Activated gamma-delta T cell (primary cell): ENCODE measurements at places on chromosomes 4 and X.

- DNase-seq = no peak
These were observed 100.9 kb downstream of the LNX1 start for GRCh38 chr4:53490161-53490956.

DNA sequence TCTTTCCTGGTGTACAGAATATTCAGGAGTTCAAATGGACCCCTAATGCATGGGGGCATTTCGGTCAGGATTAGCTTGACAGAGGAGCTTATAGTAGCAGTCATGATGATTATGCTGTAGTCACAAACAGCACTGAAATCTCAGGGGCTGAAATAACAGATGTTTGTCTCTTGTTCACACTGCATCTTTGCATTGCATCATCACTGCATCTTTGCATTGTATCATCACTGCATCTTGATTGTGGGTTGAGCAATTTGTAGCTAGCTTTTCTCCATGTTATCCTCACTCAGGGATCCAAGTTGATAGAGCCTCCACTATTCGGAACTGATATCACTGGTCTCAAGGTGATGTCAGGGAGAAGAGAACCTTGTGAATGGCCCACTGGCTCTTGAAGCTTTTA lies 160.9 kb downstream of the GATB start:
- no peak for DNase-seq

DNA sequence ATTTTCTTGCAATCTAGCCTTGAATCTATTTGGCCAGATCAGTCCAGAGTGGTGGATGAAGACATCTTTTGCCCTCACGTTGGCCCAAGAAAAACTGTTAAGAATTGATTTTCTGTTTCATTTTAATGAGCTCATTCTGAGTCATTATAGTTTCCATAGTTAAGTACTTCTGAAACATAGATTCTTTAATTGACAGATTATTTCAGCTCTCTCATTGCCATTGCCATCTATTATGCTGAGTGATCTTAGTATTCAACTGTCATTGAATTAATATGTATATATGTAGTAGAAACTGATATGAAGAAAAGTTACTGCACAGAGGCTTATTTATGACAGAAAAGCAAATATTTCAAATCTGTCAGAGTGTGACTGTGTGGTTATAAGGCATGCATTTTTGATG lies 45.5 kb upstream of the PPP1R2C start:
- no peak for DNase-seq

GRCh38 chr4:101019941-101020401 lies 327.4 kb downstream of the PPP3CA start:
- no peak for DNase-seq

GRCh38 chr4:142500966-142501365 lies 345.1 kb downstream of the INPP4B start:
- no peak for DNase-seq

DNA sequence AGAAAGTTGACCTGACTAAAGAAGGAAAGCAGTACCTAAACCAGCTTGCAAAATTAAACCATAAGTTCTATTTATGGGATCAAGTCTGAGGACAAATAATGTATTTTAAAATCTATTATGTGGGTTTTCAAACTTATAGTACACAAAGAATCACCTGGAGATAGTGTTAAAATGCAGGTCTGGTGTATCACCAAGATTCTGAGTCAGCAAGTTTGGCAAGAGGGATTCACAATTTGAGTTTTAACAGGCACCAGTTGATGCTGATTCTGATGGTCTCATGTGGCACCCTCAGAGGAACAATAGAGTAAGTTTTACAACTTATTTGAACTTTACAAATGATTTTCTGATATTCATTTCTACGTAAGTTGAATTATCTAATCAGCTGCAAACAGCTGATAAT lies 9.1 kb upstream of the STATH start:
- no peak for DNase-seq

DNA sequence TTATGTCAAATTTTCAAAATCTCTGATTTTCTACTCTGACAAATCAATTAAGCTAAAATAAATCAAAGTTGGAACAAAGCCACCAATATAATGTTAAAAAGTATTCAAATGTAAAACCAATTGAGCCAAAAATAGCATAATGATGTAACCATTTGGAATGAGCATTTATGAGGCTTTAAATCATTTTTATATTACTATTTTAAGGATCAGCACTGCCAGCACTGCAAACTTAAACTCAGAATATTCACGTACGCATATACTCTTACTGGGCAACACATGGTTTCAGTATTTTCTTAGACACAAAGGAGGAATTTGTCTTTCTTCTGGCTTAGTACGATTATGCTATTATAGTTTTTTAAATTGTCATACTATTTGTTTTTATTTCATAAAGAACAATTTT lies 52.2 kb downstream of the AFAP1 start:
- no peak for DNase-seq

- no peak for DNase-seq
These were observed 241.4 kb upstream of the PGRMC2 start for GRCh38 chr4:128528793-128529553.

DNA sequence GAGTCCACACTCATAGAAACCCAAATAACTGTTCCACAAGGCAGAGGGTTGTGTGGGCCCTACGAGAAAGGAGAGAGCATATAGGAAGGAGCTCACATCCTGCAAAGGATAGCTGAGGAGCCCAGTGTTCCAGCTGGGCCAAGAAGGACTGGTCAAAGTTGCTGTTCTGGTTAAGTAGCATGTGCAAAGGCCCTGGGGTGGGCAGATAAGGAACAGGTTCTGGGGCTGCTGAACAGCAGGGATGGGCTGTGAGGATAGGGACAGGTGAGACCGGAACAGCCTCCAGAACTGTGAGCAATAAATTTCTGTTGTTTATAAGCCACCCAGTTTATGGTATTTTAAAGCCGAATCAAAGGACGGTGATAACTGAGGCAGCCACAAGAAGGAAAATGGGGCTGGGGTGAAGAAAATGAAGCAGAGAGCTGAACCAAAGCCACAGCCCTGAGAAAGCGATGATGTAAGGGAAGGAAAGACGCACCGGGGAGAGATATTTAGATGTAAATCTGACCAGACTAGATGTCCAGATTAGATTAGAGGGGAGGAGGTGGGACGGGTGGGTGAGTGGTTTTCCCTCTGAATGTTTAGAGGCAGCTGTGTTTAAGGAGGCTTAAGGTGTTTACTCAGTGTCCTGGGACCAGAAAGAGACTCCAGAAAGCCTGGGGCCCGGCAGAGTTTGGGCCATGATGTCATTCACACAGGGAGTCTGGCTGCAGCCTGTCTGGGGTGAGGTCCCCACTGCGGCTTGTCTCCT lies 180.8 kb upstream of the BCOR start:
- DNase-seq = peak; percentile 20

DNA sequence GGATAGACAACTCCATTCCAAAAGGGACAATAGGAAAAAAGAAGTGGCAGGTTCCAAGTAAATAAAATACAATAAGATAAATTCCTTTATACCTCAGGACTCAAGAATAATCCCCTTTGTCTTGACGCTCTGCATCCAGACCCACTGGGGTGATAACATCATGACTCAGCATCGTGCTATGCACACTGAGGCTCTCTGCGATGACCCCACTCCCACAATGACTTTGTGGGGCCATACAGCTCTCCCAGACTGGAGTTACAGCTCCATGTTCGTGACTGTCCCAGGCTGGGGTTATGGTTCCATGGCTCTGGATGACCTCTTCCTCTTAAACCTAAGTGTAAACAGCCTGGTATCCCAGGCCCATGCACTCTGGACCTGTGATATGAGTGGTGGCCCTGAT lies 254.5 kb upstream of the ADGRL3 start:
- DNase-seq = no peak

DNA sequence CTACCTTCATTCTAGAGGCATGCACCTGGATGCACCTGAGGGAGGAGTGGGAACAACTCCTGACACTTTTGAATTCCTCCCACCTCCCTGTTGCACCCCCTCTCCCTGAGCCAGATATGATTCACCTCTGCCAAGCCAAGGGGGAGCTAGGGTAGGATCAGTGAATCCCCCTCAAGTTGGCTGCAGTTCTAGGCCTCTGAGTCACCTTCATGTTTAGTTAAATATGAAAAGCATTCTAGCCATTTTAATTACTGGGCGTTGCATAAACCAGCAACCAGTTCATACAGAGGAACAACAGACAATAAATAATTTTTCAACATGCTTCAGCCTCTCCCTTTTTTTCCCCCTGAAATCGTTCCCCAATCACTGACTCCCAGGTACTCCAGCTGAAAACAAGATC lies 1440.2 kb downstream of the ADGRL3 start:
- DNase-seq = no peak
